ENCODE measurements at places on chromosomes 7 and 10.

DNA sequence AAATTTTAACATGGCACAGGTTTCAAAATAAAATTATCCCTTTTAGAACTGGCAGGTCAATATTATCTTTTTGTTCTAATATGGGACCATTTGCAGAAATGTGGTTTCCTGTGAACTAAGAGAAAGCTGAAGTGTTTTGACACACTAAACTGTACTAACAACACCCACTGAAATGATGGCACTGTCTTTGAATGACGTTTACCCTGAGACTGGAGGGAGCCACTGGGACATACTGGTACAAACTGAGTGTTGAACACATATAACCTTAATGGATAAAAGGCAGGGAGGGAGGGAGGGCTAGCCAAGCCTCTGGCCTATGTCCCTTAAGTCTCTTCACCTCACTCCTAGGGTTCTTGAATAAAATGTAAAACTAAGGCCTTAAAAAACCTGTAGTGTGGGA lies 95.9 kb downstream of the PDE1C start:
- DNase-seq, result no peak

DNA sequence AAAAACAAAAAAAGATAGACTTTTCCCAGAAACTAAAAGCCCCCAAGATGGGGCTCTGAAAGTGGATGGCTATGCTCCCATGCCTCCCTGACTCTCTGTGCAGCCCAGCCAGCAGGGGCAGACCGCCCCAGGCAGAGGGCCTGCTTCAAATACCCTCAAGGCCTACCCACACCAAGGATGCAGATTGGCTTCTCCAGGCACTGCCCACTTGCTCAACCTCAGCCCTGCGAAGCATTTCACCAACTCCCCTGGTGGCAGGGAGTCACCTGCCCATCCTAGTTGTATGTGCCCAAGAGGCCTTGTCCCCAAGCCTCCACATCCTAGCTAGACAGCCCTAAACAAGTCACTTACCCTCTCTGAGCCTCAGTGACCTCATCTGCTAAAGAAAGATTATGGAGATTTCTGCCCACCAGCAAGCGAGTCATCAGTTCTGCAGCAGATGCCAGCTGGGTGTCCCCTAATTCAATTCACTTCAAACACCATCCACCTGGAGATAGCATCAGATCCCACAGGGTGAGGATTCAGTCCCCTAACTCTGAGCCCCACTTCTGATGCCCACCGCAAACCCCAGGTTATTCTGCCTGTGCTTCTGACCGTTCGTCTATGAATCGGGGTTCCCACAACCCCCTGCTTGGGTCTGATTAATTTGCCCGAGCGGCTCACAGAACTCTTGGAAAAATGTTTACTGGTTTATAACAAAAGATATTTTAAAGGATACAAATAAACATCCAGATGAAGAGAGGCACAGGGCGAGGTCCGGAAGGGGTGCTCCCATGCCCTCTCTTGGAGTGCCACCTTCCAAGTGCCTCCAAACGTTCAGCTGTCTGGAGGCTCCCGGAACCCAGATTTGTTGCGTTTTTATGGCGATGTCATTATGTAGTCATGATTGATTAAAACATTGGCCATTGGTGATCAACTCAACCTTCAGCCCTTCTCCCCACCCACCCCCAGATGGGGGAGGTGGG lies 18.6 kb upstream of the ZMIZ1 start:
- no peak for DNase-seq

DNA sequence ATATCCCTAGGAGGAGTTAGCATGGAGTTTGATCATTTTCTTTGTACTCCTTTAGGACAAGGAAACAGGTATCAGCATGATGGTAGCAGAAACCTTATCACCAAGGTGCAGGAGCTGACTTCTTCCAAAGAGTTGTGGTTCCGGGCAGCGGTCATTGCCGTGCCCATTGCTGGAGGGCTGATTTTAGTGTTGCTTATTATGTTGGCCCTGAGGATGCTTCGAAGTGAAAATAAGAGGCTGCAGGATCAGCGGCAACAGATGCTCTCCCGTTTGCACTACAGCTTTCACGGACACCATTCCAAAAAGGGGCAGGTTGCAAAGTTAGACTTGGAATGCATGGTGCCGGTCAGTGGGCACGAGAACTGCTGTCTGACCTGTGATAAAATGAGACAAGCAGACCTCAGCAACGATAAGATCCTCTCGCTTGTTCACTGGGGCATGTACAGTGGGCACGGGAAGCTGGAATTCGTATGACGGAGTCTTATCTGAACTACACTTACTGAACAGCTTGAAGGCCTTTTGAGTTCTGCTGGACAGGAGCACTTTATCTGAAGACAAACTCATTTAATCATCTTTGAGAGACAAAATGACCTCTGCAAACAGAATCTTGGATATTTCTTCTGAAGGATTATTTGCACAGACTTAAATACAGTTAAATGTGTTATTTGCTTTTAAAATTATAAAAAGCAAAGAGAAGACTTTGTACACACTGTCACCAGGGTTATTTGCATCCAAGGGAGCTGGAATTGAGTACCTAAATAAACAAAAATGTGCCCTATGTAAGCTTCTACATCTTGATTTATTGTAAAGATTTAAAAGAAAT lies 4.8 kb downstream of the BAMBI start:
- DNase-seq, result no peak

- DNase-seq, result no peak
These were observed 345.3 kb upstream of the SEMA3C start for GRCh38 chr7:81264116-81264515.

GRCh38 chr10:76675951-76676587 lies 961.5 kb downstream of the KCNMA1 start:
- DNase-seq, result no peak

GRCh38 chr7:130065500-130066152 lies 4.7 kb upstream of the KLHDC10 start:
- no peak for DNase-seq

DNA sequence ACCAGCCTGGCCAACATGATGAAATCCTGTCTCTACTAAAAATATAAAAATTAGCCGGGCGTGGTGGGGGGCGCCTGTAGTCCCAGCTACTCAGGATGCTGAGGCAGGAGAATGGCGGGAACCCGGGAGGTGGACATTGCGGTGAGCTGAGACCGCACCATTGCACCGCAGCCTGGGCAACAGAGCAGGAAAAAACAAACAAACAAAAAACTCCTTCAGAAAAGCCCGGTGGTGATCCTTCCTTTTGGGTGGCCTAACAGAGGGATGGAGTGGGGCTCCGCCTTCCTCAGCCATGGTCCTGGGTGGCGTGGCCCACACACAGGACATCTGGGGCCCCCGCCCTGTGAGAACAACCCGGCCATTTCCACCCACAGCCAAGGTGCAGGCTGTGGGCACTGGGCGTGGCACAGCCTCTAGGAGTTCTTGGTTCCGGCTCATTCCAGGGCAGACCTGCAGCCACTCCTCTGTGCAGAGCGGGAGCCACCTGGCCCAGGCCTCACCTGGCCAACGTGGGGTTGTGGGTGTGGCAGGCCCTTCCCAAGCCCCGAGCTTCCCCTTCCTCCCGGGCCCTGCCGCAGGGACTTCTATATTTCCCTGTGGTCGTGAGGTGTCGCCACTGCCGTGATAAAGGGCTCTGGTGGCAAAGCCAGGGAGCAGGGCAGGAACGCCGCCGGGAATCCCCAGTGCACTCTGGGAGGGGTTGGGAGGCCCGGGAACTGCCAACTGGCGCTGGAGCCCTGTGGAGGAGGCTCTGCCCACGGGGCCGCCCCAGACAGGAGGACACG lies 37.6 kb downstream of the GET4 start:
- no peak for DNase-seq
